Dermis microvascular lymphatic vessel endothelial cell (primary cell): ENCODE measurements at places on chromosomes 3 and 15. TPM values are rescaled to one million over a fixed set of nuclear protein-coding genes. Genes with fewer than 3 reads are reported as not detected.
A peak's percentile ranks its signal among the peaks of the same experiment; 100 is the strongest.

DNA sequence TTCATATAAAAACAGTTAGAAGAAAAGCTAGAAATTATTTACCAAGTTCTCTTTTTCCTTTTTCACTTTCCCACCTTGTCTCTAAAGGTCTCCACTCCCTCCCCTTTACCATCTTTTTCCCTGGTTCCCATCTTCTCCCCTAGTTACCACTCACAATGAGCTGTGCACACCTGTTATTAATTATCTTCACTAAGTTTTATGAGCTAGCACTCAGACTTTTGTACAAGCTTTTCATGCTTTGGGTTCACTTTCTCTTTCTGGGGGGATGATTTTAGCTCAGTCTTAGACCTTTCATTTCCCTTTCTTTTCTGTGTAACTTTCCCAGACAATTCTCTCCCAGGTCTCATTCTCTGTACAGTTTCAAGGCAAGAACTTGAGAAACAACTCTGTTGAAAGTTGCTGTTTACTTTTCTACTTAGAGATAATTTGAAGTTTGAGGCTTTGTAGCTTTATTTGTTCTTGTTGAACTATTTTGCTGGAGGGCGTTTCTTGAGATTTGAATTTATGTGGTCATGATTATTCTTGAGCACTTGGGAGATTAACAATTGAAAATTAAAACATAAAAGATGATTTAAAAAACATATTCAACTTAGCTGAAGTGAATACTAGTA, 24.0 kb upstream of the AADAC start:
- no peak for DNase-seq

DNA sequence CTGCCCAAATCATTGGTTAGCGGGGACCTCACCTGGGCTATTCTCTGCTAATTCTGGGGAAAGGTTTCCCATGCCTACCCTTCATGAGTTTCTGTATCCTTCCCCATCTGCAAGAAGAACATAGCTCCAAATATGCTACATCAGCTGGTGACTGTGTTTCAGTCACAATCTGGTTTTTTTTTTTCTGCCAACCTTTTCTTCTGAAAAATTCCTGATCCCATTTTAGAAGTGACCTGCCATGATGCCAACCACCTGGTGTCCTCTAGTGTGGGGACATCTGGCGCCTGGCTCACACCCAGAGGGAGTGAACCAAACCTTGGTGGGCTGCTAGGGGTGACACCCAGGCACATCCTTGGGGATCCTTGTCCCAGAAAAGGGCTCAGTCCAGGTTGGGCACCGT, 76.1 kb downstream of the CHRD start:
- no peak for DNase-seq

DNA sequence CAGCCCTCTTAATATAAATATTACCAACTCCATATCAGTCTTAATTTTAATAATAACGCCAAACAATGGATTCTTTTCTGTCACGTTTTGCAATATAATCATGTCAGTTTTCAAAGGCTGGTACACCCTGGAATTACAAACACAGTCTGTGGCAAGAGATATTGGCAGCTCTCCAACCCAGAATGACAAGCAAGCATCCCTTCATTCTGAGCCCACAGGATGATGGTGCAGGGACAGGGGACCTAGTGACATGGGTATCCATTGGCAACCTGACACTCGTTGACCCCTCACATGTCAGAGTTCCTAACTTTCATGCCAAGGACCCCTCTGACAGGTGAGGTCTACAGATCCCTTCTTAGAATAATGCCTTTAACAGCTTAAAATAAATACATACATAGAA, 154.5 kb upstream of the TSC22D2 start:
- DNase-seq = peak; percentile 55

DNA sequence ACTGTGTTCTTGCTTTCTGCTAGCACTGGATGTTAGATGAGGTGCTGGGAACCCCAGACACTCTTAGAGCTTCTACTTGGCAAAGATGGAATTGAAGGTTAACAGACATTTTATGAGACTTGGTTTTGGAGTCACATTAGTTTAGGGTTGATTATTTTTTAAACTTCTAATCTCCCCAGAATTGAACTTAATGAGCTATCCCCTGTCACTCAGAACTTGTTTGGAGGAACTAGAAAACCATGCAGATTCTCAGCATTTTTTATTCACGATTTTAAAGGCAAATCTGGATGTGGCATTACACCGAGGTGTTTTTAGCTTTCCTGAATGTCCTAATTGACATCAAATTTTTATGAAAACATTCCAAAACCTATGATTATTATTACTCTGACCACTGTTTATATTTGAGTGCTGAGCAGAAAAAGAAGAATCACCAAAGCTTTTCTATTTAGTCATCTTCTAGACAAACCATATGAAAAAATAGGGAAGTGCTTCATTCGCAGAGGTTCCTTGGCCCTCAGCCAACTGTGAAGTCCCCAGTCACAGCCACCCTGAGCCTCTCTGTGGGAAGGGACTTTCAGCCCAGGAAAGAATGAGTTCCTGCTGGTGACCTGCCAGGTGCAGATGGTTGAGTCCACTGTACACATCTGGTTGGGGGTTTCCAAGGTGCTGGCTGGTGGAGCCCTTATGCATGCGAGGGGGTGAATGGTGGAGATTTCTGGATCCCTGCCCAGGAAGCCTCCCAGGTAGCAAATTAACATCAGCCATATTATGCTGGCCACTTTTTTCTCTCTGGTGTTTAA, 196.0 kb upstream of the TOPAZ1 start:
- peak; percentile 31 for DNase-seq

- no peak for DNase-seq
These were observed 783.3 kb downstream of the ZPLD1 start for GRCh38 chr3:103218146-103218545.

DNA sequence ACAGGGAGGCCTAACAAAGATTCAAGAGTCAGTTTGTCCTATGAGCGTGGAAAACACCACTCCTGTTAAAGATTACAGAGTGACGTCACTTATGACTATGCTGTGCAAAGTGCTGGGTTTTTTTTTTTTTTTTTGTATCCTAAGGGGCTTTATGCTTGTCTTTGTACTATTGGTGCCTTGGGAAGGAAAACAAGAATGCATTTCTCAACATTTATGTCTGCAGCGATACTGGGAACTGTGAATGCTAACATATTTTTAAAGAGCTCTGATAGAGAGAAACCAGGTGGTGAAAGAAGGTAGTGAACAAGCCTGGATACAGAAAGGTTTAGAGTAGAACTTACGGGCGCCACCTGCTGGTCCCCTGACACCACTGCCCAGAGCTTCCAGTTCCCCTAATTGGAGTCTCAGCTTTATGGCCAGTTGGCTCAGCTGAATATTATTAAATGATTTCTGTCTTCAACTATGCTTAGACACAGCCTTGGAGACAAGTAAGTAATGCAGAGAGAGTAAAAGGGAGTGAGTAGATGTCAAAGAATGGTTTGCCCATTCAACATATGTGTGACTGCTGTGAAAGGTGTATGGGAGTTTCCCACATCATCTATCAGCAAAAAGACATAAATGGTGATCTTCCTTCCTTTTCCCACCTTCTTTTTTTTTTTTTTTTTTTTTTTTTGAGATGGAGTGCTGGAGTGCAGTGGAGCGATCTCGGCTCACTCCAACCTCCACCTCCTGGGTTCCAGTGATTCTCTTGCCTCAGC, 807.9 kb upstream of the CFAP20DC start:
- DNase-seq = peak; percentile 35

GRCh38 chr3:111862974-111863373, 3.9 kb downstream of the PHLDB2 start:
- no peak for DNase-seq

Gene AMT
- 0.26 and 0.51 TPM in 2 replicates for total RNA-seq

Gene COL6A5
- not detected in 2 replicates for total RNA-seq
